Hypothalamus (tissue), 51 donors: ENCODE measurements at places on chromosomes 4 and X.

GRCh38 chrX:99909946-99910345, 500.1 kb downstream of the PCDH19 start:
- DNase-seq: no peak

- no peak for DNase-seq
Observed at GRCh38 chrX:103879339-103879738, 47.3 kb upstream of the RAB9B start.

GRCh38 chr4:20954541-20954940, 254.3 kb downstream of the PACRGL start:
- no peak for DNase-seq

DNA sequence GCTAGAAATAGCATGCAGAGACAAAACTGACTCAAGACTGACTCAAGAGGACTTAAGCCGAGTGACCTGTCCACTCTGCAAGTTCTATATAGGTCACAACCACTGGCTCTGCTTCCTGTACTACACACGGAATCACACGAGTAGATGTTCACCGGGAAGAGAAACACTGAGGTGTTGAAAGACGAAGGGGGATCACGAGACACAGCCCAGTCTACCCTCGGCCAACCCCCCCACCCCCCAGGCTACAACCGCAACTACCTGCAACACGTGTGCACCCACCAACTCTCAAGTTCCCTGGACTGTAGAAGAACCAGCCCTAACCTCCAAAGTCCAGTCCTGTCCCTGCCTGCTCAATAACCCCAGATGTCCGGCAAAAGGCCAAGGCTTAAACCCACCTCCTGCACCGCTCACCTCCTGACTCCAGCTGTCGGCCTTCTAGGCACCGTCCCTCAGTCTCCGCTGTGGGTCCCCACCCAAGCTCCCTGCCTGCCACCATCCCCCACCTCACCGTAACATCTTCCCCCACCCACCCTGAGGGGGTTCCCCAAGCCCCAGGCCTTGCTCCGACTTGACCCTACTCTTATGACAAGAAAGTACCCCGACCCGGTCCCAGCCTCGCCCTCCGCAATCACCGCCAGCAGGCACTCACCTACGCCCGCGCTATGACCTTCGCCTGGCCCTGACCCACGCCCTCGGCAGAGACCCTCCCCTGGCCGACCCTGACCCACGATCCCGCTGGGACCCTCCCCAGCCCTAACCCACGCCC, 739 bp downstream of the GAK start:
- DNase-seq: no peak

- no peak for DNase-seq
Observed at GRCh38 chr4:173748353-173748752, 218.3 kb upstream of the HAND2 start.

GRCh38 chr4:107213410-107213809, 177.3 kb upstream of the DKK2 start:
- no peak for DNase-seq

DNA sequence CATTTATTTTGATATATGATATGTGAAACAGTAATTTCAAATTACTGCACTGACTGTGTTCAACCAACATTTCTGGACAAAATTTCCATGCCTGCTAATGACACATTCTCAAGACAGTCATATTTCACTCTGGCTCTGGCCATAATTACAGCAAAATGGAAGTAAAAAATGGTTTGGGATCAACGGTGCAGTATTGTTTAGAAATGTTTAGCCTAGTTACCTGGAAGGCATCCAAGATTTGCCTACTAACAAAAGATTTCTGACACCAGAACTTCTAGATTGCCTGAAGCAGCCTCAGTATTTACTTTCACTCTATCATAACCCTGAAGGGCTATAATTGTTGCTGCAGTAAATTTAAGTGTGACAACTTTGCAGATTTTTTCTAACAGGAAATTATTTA, 416.3 kb downstream of the PCDH10 start:
- no peak for DNase-seq

DNA sequence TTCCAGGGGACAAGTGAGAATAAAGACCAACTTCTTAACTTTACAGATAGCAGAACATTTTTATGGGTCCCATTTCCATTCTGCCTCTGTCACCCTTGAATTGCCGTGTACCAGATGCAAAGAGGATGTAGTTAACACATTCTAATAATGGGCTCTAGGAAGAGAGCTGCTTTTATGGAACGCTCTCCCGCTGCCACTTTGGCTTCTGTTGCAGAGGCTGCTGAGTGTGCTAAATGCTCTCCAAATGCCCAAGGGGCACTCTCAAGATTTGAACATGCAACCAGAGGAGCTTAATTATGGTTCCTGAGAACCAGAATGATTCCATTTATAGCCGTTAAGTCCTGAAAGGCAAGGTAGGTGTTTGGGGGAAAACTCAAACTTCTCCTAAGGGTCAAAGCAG, 28.1 kb upstream of the GPC3 start:
- no peak for DNase-seq

DNA sequence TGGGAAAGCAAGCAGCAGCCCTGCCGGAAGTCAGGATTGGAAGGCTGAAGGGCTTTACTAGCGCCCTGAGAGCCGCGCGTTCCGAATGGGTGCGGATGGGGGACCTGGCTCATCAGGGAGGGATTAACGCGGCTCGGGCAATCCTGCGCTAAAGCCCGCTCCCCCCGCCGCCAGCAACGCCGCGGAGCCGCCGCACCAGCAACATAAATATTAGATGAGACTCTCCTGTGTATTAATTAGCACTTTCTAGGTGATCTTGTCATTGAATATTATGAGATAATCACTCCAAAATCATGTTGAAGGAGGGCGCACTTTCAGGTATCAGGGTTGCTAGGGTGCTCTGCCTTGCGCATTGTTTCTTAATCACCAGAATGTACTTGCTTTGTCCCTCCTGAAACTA, 357.2 kb upstream of the FAM241A start:
- DNase-seq: no peak
